H9 (cell line): ENCODE measurements at places on chromosomes 16 and 17.

- peak; percentile 81 for DNase-seq
- no peaks in the 10 kb centered on the region for H3K36me3 ChIP-seq
- H3K4me1 ChIP-seq = peaks cover 3% of the 10 kb centered on the region; the same call in 1 of the 2 replicates
- H3K4me3 ChIP-seq = no peak overlapping the region; the same call in 1 of the 3 replicates
- no peaks in the 10 kb centered on the region for H3K27me3 ChIP-seq
Observed at GRCh38 chr17:73478768-73479424, 165.3 kb downstream of the SDK2 start.

GRCh38 chr16:4795181-4795827 lies at the start of gene SMIM22:
TSS of gene SMIM22 (plus strand) at chr16:4795369. CDS start at chr16:4795735, 366 bp downstream.
- H3K4me1 ChIP-seq = no peaks in the 10 kb centered on the region
- peaks cover 12% of the 10 kb centered on the region for H3K36me3 ChIP-seq
- no peaks in the 10 kb centered on the region for H3K27me3 ChIP-seq
- H3K4me3 ChIP-seq = no peak within 1 kb of the TSS
- no peak within 1 kb of the TSS for H3K27ac ChIP-seq
- no peak for DNase-seq

DNA sequence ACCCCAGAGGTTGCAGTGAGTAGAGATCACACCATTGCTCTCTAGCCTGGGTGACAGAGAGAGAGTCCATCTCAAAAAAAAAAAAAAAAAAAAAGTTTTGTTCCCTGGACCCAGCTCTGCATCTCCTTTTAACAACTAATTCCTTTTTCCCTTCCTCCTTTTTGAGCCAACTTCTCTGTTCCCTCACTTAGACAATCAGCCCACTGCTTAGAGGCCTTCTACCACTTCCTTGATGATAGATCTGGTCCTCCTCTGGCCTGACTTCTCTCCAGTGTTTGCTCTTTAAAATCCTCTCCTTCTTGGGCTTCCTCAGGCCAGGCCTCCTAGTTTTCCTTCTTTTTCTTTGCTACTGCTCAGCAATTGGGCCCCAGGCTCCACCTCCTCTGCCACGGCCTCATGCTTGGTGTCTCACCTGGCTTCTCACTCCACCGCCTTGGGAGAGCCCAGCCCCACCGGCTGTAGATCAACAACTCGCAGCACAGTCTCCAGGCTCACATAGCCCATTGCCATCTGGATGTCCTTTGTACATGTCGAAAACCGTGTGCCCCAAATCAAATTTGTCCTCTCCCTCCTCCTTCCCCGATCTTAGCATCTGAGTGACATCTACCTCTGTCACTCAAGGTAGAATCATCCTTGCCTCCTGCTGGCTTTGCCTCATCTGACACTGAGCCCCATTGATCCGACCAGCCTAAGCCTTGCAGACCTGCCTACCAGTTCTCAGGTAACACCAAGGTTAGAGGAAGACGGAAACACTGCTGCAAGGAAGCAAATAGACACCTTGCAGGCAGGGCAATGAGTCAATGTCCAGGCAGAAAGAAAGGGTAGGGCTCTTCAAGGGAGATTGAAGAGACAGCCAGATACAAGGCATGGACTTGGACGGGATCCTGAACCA lies 17.4 kb downstream of the ARHGAP27 start:
- H3K27ac ChIP-seq = no peak overlapping the region
- no peaks in the 10 kb centered on the region for H3K4me1 ChIP-seq
- no peaks in the 10 kb centered on the region for H3K27me3 ChIP-seq
- H3K36me3 ChIP-seq = no peaks in the 10 kb centered on the region
- DNase-seq = peak; percentile 35

DNA sequence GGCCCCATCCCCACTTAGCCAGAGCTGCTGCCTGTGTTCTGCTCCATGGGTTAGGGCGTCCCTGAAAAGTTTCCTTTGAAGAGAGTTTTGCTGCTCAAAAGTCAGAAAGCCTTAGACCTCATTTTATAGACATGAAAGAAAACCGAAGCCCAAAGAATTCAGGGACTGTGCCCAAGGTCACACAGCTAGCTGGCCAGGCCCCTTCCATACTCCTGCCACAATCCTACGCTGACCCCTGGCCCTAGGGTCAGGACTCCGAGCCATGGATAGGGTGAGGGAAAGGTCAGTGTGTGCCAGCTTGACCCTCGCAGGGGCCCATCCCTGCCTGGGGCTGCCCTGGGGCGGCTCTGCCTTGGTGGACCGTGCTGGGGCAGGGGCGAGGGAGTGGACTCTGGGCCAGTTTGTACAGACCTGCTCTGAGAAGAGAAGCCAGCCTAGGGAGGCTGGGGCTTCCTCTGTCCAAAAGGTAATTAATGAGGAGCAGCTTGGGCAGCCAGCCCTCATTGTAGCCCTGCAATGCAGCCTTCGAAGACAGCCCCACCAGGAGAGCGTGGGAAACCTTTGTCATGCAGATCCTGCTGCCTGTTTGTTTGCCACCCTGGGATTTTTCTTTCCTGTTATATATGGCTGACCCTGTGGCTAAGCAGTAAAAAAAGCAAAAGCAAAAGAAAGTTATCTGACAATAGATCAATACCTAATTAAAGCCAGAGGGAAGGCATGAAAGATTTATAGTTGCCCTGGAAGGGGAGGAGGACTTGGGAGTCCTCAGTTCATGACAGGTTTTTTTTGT lies 37.4 kb downstream of the RHBDL3 start:
- peaks cover 37% of the 10 kb centered on the region for H3K36me3 ChIP-seq
- H3K4me3 ChIP-seq = peak overlapping the region; percentile 32
- H3K27ac ChIP-seq = no peak overlapping the region
- peak; percentile 92 for DNase-seq
- no peaks in the 10 kb centered on the region for H3K27me3 ChIP-seq

GRCh38 chr17:28722417-28723158 lies 2.8 kb downstream of the RPL23A start:
- H3K36me3 ChIP-seq = peaks cover 45% of the 10 kb centered on the region
- no peak overlapping the region for H3K27ac ChIP-seq
- H3K4me1 ChIP-seq = 0 out of 2 replicates have a peak, but pooled peaks cover 7% of the 10 kb centered on the region
- no peaks in the 10 kb centered on the region for H3K27me3 ChIP-seq
- peak overlapping the region; percentile 99 for H3K4me3 ChIP-seq
